ENCODE measurements at places on chromosomes 12 and 14.

DNA sequence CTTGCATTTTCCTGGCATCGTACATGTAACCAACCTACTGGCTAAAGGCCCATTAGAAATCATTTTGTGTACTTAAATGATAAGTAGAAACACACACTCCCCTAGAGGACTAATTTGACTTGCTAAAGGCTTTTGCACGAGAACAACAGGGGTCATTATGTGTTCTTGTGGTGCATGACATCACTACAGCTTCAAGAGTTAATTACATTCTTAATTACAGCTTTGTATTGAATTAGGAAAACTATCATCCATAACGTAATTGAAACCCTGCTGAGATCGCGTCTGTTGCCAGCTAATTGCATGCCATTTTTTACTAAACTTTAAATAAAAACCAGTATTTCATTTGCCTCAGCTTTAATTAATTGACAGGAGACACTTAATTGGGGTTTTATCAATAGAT is 51.4 kb downstream of the TMEM132C start:
- DNase-seq: no peak

DNA sequence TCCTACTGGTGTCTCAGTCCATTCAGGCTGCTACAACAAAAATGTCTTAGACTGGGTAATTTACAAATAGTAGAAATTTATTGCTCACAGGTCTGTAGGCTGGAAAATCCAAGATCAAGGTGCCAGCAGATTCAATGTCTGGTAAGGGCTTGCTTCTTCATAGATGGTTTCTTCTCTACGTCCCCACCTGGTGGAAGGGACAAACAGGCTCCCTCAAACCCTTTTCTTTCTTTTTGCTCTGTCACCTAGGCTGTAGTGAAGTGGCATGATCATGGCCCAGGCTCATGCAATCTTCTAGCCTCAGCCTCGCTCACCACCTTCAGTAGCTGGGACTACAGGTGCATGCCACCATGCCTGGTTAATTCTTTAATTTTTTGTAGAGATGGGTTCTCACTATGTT is 106.8 kb upstream of the RPH3A start:
- peak; percentile 40 for DNase-seq

GRCh38 chr14:59190372-59190771 is 1.9 kb downstream of the DAAM1 start:
- peak; percentile 61 for DNase-seq

DNA sequence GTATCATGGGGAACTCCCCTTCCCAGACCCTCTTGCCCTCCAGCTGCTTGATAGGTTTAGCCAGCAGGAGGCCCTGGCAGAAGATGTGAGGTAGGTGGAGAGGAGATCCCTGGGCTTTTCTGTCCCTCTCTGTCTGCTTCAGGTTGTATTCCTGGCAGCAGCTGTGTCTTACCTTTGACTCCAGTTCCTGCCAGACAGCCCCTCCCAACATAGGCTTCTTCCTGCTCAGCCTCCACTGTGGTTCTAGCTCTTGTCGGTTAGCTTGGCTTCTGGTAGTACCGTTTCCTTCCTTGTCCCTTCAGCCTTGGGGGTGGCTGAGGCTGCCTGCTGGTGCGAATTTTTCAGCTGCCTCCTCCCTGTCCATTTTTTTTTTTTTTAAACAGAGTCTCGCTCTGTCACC is 215.7 kb upstream of the CRY1 start:
- peak; percentile 71 for DNase-seq

DNA sequence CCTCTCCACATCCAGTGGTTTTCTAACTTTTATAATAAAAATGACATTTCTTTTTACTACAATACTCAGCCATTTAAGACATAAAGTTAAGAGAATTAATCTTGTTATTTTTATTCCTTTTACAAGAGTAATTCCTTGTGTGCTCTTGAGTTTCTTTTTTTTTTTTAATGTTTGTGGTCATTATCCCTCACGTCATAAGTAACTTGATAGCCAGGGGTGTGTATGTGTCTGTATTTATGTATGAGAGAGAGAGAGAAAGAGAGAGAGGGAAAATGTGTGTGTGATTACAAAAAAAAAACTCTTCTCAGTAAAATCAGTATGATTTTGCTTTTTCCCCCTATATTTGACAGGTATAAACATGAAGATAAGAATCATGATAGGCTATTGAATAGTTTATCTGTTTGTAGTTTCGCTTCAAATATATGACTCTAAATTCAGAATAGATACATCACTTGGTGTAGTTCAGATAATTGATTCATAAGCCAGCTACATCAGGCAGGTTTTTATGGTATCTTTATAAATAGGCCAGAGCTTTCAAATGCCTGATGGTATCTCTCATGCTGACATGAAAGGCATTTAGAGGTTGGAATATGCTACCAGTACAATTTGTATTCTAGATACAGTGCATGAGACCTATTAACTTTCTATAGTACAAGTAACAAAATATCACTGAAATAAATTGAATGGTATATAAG is 34.9 kb downstream of the RERGL start:
- DNase-seq: no peak

DNA sequence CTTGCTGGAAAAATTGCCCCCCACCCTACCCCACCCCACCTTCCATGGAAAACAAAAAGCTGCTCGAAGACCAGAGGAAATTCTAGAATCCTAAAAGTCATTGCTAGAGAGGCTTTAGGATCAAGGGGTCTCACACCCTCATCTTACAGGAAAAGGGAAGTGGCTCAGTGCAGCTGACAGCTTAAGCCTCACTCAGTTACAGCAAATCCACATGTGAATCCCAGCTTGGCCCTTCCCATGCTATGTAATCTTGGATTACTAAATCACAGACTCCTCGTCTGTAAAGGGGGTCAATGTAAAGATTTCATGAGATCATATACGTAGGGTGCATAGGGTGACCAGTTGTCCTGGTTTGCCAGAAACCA is 25.9 kb downstream of the CMKLR1 start:
- peak; percentile 62 for DNase-seq

All from hematopoietic multipotent progenitor cell treated with erythropoietin and hydrocortisone succinate and interleukin-3 and kit ligand, for 4 days (in vitro differentiated cells).